ENCODE measurements at places on chromosomes 13 and 19.

GRCh38 chr13:50593207-50593606, 250.3 kb downstream of the DLEU7 start:
- no peak for DNase-seq

- DNase-seq, result no peak
These were observed 2301.2 kb downstream of the PCDH9 start for GRCh38 chr13:64928696-64929499.

DNA sequence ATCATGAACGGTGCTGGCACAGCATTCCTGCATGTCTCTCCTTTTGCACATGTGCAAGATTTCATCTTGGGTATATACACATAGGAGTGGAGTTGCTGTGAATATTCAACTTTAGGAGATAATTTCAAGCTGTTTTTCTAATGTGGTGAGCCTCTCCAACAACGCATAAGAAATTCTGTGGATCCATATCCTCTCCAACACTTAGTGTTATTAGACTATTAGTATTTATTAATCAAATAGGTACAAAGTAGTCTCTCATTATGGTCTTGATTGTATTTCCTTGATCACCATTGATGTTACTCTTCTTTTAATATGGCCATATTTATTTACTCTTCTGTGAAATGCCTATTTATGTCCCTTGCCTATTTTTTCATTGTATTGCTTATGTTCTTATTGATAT, 114.5 kb downstream of the URI1 start:
- DNase-seq, result no peak

DNA sequence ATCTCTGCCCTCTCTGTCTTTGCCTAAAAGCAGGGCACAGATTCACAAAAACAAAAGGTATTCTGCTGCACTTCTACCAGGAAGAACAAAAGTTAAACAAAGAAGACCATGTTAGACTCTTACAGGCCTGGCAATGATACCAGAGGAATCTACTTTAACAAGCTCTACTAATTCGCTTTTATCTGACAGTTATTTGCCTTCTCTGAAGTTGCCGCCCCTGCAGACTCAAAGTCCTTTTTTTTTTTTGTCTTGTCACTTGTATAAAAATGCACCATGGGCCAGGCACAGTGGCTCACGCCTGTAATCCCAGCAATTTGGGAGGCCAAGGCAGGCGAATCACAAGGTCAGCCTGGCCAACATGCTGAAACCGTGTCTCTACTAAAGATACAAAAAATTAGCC, 176.5 kb upstream of the UBL3 start:
- no peak for DNase-seq

DNA sequence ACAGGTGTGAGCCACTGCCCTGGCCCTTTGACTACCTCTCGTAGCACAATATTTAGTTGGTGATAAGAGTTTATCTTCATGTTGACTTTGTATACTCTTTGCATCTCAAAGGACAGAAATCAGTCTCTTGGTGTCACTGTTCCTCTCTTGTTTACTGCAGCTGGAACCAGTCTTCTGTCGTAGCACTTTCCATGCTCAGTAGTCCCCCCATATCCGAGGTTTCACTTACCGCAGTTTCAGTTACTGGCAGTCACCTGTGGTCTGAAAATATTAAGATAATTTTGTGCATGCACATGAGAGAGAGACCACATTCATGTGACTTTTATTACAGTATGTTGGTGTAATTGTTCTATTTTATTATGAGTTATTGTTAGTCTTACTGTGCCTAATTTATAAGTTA, 49.1 kb downstream of the WASF3 start:
- DNase-seq, result no peak

DNA sequence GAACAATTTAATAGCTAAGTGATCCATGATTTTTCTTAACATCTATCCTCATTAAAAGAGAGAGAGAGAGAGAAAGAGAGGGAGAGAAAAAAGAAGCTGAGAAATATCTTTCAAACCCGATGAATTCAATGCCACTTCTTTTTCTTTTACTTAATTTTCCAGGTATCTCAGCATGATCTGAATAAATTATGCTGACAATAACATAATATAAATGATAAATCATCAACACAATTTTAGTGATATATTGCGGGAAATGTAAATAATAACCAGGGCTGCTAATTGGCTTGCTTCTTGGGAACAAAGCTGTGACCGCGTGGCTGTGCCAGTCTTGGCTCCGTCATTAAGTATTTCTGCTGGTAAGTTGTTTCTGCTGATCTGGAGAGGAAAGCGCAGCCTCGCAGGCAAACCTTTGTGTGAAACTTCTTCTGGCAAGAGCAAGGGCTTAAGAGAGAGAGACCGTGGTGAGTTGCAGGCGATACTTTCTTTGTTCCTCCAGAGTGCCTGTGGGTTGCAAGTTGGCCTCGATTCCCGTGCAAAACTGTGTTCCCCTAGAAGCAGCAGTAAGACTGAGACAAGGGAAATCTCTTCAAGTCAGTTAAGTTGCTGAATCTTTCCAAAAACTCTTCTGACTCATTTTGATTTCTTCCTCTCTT, 489.1 kb upstream of the TSHZ3 start:
- no peak for DNase-seq

GRCh38 chr19:4831304-4831978, at the start of gene TICAM1:
Gene TICAM1 (minus strand): TSS chr19:4831712. CDS start chr19:4818377, 13,335 bp downstream.
- peak; percentile 55 for DNase-seq

DNA sequence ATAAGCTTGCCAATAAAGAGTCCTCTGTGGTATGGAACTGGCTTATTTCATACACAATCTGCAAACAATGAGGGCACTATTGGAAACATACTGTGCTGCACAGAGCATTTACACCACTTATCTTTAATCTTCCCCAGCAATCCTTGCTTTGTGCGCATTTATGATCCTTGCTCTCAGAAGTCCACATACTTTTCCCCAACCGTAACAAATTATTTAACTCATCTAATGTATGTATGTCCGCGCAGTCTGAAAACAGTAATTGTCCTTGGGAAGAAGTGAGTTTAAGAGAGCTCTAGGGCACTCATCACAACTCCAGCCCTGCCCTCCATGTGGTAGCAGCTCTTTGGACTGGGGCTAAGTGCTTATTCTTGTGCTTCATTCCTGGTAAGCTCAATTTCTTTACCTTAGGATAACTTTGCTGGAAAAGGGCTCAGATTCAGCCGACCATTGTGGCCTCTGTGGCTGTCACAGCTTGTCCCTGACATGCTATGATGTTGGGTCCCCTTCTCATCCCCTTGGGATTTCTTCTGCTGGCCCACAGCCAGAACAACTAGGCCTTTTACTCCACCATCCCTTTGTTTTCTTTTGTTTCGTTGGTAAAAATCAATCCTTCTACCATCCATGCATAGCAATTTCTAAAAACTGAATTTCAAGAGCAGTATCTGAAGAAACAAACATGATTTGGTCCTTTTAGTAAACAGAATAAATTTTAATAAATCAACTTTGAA, 152.7 kb downstream of the TNFRSF19 start:
- DNase-seq, result no peak

- DNase-seq, result no peak
These were observed 1379.8 kb upstream of the ATXN8OS start for GRCh38 chr13:68727798-68728197.

DNA sequence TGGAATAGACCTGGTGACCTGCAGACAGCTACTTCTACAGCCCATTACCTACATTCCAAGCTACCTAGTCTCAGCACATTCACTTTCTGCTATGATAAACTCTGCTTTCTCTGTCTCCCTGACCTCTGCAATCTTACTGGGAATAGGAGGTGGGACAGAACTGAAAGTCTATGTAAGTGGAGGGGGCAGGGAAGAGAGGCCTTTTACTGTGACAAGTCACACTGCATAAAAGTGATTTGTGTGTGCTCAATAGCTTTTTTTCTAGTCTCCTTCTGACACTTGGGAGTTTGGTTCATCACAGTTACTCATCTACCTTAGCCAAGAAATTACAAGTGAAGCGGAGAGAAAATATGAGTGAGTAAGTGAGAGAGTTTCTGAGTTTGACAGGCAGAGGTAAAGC, 322.4 kb downstream of the OLFM4 start:
- DNase-seq, result no peak

GRCh38 chr19:5947435-5947834, 30.5 kb downstream of the RANBP3 start:
- no peak for DNase-seq

DNA sequence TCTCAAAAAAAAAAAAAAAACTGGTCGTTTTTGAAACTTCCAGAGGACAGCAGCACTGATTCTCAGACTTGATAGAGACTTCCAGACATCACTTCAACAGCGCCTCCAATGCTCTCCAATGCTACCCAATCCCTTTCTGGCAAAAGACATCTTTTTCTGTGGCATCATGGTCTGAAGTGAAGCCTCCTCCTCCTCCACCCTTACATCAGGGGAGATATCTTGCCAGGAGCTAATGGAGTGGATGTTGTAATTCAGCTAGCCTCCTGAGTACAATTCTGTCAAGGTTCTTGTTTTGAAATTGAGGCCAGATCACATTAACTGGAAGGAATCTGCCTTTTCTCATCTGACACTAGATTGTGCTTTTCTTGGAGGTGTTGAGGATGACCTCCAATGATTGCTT, 24.2 kb downstream of the FXYD5 start:
- no peak for DNase-seq

- no peak for DNase-seq
These were observed 441 bp downstream of the INAFM1 start for GRCh38 chr19:47274891-47275761.

DNA sequence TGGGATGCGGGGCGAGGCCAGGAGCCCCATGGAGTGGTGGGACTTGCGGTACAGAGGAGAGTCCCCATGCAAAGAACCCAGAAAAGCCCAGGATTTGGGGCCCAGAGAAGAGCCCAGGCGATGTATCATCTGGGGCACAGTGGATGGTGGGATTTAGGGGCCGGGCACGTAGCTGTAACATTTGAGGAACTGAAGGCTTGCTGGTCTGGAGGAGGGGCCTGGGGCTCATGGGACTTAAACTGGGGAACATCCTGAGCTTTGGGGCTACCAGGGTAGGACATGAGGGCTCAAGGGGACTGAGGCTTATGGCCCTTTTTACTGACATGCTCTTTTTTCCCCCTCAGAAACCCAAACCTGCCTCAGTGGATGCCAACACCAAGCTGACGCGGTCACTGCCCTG, 13.5 kb downstream of the MED25 start:
- no peak for DNase-seq

DNA sequence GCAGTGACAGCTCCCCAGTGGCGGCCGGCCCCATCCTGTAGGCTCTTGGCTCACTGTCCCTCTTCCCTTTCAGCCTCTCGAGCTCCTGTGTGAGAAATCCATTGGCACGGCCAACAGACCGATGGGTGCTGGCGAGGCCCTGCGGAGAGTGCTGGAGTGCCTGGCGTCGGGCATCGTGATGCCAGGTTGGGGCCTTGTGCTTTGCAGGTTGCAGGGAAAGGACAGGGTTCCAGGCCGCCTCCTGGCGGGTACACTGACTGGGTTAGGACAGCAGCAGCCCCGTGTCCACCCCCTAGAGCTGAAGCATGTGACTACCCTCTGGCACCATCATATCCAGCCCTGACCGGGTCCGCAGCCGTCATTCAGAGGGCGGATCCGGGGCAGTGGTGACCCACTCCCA, 21.5 kb upstream of the QTRT1 start:
- DNase-seq, result no peak

DNA sequence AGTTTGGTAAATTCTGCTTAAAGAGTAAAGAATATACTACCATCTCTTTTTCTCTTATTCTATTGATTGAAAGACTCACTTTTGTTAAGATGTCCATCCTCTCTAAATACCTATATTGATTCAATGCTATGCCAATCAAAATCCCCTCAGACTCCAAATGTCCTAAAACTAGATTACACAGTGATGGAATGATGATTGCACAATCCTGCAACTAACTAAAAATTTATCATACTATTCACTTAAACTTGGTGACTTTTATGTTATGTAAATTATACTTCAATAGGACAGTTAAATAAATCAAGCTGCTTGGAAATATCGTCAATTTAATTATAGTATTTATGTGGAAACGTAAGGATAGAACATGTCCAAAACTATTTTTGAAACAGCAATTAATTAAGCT, 2765.1 kb upstream of the PCDH20 start:
- DNase-seq, result no peak

DNA sequence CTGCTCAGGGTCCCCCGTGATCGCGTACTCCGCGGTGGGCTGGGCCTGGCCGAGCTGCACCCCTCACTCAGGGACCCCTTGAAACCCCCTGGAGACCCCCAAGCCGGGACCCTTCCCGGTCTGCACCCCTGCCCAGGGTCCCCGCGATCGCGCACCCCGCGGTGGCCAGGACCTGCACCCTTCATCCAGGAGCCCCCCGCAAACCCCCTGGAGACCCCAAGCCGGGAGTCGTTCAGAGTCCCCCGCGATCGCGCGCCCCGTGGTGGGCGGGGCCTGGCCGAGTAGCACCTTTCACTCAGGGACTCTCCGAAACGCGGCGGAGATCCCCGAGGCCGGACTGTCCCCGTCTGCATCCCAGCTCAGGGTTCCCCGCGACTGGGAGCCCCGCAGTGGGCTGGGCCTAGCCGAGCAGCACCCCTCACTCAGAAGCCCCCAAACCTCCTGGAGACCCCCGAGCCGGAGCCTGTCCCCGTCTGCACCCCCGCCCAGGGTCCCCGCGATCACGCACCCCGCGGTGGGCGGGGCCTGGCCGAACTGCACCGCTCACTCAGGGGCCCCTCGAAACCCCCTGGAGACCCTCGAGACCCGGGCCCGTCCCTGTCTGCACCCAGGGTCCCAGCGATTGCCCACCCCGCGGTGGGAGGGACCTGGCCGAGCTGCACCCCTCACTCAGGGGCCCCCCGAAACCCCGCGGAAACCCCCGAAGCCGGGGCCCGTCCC, 748 bp downstream of the LMNB2 start:
- peak; percentile 21 for DNase-seq

DNA sequence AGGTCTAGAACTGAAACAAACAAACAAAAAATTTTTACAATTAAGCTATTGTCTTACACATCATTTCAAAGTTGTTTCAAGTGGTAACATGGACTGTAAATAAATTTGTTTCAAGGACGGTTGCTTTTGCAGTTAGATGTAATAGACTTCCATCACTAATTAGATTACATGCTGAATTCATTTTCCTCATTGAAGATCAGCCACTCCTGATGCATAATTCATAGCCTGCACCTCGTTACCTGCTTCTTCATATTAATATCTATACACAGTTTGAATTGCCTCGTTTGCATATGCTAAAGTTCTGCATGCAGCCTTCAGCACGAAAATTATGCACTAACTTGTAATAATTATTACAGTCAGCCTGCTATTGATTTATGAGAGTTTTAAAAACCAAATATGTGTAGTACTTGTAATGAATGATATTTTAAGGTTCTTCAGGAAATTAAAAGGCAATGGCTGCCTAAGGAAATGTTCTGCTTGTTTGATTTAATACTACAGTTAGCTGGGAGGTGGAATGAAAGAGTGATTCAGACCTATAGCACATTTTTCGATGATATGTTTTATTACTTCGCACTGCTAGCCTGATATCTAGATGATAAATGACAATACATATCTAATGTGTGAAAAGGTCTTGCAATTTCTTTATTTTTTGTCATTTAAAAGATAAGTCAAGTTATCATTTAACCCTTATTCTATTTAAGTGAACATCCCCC, 184.9 kb downstream of the DACH1 start:
- no peak for DNase-seq
